ENCODE measurements at places on chromosomes 1 and 21.

- DNase-seq, result no peak
Observed at GRCh38 chr1:78339490-78339889, 151.3 kb upstream of the PTGFR start.

- no peak for DNase-seq
Observed at GRCh38 chr21:41369105-41369919, 7.5 kb downstream of the MX2 start.

- no peak for DNase-seq
Observed at GRCh38 chr1:93328809-93329760, 16.6 kb upstream of the DR1 start.

DNA sequence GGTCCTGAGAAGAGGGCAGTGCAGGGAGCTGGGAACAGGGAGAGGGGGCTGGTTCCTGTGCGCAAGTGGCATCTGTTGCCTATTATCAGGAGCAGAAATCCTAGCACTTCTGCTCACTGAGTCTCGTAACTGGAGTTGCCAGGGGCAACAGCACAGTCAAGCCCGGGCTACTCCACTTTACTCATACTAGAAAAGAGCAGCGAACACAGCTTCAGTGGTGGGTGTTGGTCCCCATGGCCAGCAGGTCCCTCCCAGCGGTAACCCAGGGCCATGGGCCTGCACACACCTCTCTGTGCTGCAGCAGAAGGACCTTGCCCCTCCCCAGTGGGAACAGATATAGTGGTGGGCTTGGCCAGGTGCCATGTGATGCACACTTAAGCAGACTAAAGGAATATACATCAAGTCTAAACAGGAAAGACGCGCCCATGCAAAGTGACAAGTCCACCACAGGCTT, 8.5 kb downstream of the PYCR2 start:
- no peak for DNase-seq

DNA sequence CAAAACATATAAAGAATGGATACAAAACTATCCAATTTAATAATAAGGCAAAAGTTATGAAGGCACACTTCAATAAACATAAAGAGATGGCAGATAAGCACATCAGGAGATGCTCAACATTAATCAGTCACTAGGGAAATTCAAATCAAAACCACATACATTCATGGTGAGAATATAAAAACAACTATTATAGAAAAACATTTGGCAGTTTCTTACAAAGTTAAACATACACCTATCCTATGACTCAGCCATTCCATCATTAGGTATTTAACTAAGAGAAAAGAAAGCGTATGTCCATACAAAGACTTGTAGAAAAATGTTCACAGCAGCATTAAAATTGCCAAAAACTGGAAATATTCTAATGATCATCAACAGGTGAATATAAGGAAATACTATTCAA, 44.3 kb downstream of the KIFAP3 start:
- no peak for DNase-seq

DNA sequence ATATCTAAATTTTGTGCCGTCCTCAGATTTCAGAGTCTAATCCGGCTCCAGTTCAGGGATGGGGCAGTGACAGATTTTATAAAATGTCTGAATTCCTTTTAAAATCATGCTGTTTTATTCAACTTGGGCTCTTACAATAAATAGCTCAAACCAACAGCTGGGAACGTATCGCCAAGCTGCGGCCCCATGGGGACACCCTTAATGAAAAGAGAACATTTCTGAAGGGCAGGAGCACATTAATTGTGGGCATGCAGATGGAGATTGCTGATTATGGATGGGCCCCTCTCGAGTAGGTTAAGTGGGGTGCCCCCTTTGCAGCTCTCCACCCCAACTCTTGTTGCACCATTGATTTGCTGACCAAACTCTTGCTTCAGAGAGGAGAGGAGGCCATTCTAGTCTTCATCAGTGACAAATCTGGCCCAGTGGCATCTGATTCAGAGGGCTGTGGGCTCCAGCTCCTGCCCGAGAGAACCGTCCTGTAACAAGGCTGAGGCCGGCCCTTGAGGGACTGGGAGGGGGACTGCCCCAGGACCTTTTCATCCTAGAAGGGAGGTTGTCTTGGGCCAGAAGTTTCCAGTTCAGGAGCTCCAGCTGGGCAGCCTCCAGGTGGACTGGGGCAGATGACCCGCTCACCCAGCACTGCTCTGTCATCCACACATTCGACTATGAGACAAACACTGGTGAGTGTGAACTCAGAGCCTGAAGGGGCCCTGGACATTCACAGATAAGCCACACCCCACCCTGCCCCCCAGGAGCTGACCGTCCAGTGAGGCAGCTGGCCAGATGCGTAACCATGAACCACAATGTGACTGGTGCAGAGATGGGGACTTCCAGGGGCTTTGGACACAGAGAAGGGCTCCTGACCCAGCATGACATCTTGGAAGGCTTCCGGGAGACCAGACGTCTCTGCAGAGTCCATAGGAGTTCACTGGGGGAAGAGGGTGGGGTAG, 55.1 kb upstream of the TMEM51 start:
- DNase-seq, result no peak

- DNase-seq, result no peak
Observed at GRCh38 chr1:224751624-224752311, 135.7 kb downstream of the CNIH3 start.

DNA sequence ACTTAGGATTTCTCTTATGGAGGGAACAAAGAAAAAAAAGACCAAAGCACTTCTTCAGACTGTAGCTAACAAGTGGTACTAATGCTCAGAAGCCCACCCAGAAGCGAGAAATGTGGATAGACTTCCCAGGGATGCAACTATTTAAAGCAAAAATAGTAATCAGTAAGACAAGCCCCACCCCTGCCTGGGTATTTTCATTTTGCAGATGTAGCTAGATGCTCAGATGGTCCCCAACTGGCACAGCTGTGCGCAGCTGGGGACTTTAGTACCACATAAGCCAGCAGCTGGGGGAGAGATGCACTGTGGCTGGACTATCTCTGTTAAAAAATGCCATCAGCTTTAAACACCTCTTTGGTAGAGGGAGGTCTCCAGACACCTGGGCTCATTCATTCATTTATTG, 77.8 kb upstream of the SPAG17 start:
- no peak for DNase-seq

DNA sequence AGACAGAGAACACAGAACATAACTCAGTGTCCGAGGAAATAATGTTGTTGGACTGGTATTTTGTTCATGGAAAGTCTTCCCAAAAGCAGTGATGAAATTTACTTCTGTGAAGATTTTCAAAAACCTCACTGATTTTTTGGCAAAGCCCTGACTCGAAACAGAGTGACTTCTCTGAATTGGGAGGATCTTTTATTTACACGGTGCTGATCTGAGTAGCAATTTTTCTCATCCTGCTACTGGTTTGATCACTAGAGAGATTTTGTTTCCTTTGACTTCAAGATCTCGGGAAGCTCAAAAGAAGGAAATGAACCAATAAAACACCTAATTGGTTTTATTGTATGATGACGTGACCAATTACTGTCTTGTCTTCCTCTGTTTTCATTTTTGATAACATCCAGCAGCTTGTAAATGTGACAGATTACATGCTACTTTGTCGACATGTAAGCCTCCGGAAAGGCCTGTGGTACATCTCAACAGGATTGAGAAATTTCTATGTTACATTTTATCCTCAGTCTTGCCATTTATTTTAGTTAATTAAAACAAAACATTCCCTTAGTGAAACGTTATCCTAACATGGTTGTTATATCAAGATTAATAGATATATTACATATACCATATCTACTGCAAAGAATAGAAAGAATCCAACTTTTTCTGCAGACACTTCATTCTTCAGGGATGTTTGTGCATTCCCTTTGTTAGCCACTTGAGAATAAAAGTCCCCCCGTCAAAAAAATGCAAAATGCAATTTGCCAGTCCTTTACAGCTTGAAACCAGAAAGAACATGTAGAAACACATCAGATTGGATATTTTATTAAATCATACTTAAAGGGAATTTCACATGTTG, 42.8 kb upstream of the IFI44L start:
- no peak for DNase-seq

DNA sequence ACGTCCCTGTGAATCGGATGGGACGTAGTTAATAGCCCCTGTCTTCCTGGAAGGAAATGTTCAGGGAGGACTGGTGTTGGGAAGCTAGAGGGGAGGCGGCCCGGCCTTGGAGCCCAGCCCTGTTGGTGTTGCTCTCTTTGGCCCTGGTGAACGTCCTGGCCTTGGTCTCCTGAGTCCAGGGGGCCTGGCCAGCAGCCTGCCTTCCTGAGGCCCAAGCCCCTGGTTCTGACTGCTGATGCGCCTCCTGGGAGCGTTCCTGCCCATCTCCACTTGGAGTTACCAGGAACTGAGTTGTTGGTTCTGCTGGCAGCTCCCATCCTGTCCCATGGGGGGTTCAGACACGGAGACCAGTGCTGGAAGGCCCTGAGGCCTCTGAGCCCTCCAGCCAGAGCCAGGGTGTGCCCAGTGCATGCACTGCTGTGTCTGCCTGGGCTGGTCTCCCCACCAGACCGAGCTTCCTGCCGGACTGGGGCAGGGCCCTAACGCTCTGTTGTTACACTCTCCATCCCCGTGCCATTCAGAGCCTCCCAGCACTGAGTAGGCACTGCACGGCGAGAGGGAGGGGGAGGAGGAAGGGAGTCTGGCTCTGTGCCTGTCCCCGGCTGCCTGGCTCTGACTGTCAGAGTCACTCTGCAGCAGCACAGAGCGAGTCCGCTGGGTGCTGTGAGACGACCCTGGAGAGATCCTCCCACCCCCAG, 382.5 kb upstream of the VAMP3 start:
- no peak for DNase-seq

DNA sequence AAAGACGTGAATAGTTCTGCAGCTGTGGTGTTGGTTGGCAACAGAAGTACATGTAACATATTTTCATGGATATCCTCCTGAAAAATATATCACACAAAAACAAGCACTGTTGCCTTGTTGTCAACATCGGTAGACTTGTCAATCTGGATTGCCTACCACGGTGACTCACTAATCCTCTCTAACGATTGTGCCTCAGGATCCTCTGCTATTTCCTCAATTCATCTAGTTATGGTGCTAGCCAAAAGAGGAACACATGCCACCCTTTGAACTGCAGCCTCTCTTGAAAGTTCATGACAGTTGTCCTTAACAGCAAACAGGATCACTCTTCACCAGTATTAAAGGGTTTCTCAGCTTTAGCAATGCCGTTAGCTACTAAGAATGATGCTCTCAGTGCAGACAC, 25.7 kb downstream of the RASAL2 start:
- no peak for DNase-seq

- no peak for DNase-seq
Observed at GRCh38 chr1:15409388-15410222, at the start of gene EFHD2. TSS of gene EFHD2 (plus strand) at chr1:15409888. CDS start at chr1:15409972, 84 bp downstream.

- DNase-seq, result no peak
Observed at GRCh38 chr1:236845830-236846229, 50.7 kb downstream of the MTR start.
